ENCODE measurements at places on chromosomes 7 and 10.

DNA sequence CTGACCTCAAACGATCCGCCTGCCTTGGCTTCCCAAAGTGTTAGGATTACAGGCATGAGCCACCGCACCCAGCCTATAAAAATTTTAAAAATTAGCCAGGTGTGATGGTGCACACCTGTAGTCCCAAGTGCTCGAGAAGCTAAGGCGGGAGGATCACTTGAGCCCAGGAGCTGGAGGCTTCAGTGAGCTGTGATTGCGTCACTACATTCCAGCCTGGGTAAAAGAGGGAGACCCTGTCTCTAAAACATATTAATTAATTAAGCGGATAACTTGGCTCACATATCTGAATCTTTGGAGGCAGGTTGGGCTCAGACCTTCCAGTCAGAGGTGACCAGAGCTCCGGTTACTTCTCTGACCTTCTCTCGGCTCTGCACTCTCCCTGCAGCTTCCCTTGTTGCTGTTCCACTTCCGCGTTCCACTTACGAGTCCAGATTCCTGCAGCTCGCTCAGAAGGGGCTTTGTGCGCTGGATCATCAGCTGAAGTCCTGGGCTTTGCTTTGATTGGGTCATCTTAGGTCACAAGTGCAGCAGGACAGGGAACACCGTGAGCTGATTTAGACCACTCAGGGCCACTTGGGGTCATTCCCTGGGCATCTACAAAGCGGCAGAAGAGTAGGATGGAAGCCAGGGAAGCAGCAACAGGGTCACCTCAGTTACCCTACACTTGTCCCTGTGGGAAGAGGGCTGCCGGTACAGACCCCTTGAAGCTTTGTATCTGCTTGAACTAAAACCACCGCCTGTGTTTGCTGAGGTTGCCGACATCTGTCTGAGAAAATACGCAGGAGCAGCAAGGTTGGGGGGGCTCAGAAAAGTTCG, 2.0 kb upstream of the ARPC1B start:
- DNase-seq: peak; percentile 90

DNA sequence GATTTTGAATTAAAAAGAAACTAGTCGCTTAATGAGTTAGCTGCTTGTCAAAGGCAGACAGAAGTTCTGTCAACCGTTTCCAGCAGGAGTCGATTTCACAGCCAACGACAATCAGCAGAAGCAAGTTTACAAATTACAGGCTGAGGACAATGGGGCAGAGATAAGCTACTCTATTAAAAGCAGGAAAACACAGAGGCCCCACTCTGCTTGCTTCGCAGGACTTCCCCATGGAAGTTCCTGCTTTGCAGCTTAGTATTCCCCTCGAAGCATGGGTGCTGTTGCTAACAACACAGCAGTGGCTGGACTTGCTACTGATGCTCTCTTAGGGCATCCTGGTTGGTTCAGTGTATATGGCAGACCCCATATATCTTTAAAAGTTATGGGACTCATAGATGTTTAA, 50.8 kb upstream of the KLF6 start:
- no peak for DNase-seq

GRCh38 chr7:22193450-22193983, 163.4 kb downstream of the RAPGEF5 start:
- DNase-seq: no peak

DNA sequence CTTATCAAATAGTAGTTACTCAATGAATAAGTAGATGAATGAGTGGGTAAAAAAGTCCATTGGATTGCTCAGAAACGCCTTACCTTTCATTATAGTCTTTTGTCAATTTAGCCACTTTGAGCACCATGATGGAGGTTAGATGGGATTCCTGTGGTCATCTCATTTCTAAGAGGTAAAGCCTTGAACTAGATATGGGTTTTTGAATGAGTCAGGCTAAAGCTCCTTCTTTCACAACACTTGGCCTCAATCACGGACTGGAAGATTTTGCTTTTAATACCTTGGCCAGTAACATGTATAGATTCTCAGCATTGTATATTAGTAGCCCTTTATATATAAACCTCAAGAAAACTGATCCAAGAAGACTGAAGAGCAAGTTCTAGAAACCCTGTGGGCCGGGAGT, 99.7 kb upstream of the CCDC6 start:
- DNase-seq: no peak

GRCh38 chr10:124562425-124563060, 100.9 kb downstream of the LHPP start:
- no peak for DNase-seq

DNA sequence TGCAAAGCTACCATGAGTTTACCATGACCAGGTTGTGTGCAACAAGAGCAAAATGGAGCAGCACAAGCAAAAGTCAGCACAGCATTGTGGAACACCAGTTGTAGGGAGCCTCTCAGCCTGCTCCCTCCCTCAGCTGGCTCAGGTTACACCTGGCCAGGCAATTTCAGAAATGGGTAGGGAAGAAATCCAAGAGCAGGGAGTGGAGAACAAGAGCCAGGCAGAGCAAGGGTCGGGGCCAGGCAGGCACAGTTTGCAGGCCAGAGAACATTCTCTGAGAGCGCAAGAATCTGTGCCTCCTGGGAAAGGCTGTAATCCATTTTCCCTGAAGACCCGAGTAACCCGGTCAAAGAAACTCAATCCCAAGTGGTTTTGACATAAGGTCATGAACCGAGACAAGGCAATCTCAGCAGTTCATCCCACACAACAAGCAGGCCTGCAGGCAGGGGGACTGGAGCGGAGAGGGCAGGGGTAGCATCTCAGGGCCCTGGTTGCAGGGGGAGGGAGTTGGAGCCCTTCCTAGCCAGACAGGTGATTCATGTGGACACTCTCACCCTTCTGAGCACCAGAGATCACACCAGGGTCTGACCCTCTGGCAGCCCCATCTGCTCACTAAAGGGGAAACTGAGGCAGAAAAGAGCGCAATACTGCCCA, 258.4 kb downstream of the PLXNA4 start:
- DNase-seq: no peak

GRCh38 chr10:97564776-97565175, 7.8 kb upstream of the ANKRD2 start:
- DNase-seq: no peak

DNA sequence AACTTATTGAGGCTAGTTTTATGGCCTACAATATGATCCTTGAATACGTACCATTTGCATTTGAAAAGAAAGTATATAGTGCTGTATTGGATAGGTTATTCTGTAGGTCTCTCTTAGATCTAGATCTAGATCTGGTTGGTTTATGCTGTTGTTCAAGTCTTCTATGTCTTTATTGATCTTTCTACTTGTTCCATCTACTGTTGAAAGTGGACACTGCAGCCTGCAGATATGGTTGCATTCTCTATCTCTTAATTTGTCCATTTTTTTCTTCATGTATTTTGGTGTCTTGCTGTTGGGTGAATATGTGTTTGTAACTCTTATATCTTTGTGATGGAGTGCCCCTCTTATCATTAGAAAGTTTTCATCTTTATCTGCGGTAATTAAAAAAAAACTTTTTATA, 139.4 kb upstream of the PCDH15 start:
- DNase-seq: no peak

GRCh38 chr10:61855771-61856170, 45.7 kb upstream of the ARID5B start:
- DNase-seq: no peak

GRCh38 chr7:98493030-98493778, 92.3 kb upstream of the BAIAP2L1 start:
- no peak for DNase-seq

GRCh38 chr10:114084215-114084614, 40.5 kb downstream of the ADRB1 start:
- no peak for DNase-seq

- no peak for DNase-seq
Observed at GRCh38 chr7:121369462-121369861, 26.6 kb downstream of the FAM3C start.

- no peak for DNase-seq
Observed at GRCh38 chr10:86972613-86973380, 4.5 kb downstream of the ADIRF start.

DNA sequence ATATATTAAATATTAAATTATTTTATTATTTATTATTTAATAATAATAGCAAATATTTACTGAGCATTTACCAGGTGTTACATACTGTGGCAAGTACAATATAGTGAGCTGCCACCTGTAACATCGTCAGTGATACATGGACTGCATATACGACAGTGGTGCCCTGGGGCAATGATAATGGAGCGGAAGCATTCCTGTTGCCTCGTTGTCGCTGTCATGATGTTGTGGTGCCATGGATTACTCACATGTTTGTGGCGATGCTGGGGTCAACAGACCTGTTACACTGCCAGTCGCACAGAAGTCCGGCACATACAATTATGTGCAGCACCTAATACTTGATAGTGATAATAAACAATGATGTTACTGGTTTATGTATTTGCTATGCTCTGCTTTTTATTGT, 20.6 kb downstream of the CAMK1D start:
- DNase-seq: no peak

DNA sequence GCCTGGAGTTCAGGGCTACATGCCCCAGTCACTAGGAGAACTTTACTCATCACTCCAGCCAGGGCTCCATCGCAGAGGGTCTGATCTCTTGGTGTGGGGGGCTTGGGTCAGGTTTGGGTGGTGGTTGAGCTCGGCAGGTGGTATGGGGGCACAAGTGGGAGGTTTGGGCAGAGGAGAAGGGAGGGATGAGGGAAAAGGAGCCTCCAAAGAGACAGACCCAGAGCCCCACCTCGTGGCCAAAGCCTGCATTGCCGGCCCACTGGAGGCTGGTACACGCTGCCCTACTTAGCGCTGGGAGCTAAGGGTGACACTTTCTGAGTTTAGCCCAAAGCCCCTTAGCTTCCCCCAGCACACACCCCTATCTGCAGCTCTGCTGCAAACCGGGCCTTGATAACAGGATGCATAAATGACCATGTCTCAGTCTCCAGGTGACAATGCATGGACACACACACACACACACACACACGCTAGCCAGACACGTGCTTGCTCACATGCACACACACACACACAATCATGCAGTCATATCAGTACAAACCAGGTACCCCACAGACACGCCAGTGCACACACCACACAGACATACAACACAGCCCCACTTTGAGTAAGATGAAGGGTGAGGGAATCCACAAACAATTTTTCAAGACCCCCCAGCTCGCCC, 14.7 kb downstream of the LZTS2 start:
- DNase-seq: no peak

- DNase-seq: no peak
Observed at GRCh38 chr7:43465581-43466554, 117.0 kb upstream of the STK17A start.

- DNase-seq: no peak
Observed at GRCh38 chr10:60351191-60351853, 38.4 kb downstream of the ANK3 start.

DNA sequence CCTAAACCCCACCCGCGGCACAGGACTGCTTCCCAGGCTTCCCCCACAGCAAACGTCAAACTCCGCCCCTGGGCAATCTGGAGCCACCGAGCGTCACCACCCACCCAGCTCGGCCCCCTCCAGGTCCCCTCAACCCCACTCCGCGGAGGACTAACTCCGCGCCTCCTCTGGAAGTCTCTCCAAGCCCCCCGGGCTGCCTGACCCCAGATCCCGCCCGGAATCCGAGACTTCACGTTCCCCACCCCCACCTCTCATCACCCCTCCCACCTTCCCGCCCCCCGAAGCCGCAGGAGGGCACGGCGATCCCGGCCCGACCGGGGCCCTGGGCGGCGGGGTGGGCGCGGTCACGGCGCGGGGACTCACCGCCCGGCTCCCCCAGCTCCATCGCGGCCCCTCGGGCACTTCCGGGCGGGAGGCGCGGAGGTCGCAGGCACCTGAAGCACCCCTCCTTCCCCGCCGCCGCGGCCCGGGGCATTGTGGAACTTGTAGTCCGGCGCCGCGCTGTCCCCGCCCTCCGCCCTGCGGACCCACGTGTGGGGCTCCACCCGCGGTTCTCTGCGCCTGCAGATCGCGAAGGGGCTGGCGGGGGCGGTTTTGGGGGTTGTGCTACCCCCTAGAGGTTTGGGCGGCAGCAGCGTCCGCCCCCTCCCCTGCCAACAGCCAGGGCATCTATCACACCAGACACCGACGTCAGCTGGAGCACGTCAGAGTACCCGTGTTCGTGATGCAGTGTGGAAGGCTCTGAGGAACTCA, at the start of gene TMUB1:
Gene TMUB1, minus strand, starts transcription at position 423 of the 753 bp plus-strand sequence. CDS start 930 bp downstream, outside the sequence.
- peak; percentile 79 for DNase-seq

DNA sequence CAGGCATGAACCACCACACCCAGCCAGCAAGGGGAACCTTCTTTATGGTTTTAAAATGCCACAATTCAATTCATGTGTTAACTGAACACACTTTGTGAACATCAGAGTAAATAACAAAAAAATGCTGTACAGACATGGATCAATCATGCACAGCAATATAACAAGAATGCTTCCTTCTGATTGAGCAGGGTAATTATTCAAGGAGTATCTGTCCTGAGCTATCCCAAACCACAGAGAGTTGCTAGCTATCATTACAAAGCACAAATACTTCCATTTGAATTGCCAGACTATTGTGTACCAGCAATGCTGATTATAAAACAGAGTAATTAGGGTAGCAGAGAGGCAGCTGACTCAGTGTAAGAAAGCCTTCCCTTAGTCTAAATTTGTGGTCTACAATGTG, 11.3 kb upstream of the RHOBTB1 start:
- DNase-seq: no peak

GRCh38 chr10:88858491-88858890, 6.8 kb upstream of the ANKRD22 start:
- DNase-seq: no peak

DNA sequence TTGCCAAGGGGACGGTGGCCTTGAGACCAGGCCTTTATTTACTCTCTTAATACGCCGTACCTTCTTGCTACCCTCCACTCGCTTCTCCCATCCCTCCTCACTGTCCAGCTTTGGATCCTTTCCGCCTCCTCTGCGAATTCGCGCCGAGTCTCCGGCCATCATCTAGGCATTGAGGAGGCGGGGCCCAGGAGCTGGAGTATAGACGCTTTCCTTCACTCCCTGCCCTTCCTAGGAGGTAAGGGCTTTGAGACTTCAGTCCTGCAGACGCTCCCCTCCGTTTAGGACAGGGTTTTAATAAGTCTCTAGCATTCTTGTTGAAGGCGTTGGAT, 538 bp downstream of the TFAM start:
- no peak for DNase-seq

- no peak for DNase-seq
Observed at GRCh38 chr10:28890121-28890950, 213.0 kb downstream of the BAMBI start.

DNA sequence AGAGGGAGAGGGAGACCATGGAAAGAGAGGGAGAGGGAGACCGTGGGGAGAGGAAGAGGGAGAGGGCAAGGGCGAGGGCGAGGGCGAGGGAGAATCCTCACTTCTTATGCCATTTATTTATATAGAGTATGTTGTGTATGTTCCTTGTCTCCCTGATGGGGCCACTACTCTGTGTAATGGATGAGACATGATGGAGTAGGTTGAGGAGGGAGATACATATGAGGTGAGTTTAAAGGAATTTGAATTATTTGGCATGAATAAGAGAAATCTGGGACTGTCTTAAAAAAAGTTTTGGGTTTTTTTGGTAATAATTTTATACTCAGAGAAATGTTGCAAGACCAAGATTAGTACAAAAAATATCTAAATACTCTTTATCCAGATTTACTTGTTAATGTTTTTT, 20.1 kb downstream of the CCSER2 start:
- no peak for DNase-seq

GRCh38 chr10:30467651-30468338, 33.8 kb downstream of the MAP3K8 start:
- DNase-seq: no peak

Data from thymus (tissue), 14 donors.